Jurkat, Clone E6-1 (cell line): ENCODE measurements at places on chromosomes 7 and 10.

- no peak for DNase-seq
Observed at GRCh38 chr7:28750981-28751380, 207.1 kb downstream of the TRIL start.

DNA sequence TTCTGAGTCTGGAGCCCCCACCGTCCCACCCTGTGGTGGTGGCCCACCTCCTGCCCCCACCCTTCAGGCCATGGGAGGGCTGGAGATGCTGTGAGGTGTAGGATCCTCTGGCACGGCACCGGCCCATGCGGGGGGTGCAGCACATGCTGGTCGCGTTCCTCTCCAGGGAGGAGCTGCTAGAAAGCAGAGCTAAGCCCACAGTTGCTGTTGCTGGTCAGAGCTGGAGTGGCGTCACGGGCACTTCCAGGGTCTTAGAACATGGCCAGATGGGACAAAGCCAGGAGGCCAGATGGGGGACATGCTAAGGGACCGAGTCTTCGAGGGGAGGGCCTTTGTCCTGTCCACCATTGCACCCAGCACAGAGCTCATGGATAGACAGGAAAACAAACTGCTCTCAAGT lies 21.6 kb downstream of the AGAP3 start:
- no peak for DNase-seq

GRCh38 chr7:96045919-96046318 lies 273.6 kb downstream of the DYNC1I1 start:
- DNase-seq: no peak

GRCh38 chr10:64430690-64431323 lies 909.6 kb downstream of the REEP3 start:
- no peak for DNase-seq

GRCh38 chr10:5692461-5693358 lies 8.1 kb downstream of the TASOR2 start:
- DNase-seq: no peak

- DNase-seq: no peak
Observed at GRCh38 chr10:75015442-75015841, 96.0 kb upstream of the SAMD8 start.

DNA sequence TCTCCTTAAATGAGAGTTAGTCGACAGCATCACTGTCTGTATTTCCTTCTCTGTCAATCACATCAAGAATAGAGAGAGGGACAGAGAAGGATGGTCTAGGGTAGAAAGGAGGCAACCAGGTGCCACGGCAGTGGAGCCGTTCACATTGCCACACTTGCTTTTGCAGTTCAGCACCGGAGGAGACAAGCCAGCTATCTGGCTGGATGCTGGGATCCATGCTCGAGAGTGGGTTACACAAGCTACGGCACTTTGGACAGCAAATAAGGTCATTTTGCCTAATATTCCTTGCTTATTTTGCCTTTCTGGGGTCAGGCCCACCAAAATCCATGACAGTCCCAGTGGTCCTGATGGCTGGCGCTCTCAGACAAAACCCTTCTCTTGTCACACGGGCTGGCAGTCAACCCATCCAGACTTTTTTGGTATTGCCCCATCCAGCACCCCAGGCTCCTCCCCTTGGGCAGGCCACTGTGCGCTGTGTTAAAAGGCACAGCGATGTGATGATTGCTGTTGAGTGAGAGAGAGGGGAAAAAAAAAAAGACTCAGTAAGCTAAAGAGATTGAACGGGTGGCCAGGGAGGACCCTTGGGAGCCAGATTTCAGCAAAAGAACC lies 8.4 kb downstream of the CPA2 start:
- DNase-seq: no peak

DNA sequence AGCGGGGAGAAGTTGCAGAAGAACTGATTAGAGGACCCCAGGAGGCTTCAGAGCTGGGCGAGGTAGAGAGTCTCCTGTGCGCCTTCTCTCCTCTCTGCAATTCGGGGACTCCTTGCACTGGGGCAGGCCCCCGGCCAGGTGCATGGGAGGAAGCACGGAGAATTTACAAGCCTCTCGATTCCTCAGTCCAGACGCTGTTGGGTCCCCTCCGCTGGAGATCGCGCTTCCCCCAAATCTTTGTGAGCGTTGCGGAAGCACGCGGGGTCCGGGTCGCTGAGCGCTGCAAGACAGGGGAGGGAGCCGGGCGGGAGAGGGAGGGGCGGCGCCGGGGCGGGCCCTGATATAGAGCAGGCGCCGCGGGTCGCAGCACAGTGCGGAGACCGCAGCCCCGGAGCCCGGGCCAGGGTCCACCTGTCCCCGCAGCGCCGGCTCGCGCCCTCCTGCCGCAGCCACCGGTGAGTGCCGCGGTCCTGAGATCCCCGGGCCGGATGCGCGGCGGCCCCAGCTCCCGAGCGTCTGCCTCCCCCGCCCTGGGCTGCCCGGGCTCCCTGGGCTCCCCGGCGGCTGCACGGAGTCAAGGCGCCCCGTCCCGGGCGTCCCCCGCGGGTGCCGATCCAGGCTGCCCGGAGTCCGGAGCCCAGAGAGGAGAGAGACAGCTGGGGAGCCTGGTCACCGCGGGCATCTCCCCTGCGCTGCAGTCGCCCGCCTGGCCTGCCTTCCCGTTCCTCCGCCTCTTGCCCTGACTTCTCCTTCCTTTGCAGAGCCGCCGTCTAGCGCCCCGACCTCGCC lies at the start of gene PLAU:
TSS of gene PLAU (plus strand) at position 369 of the 789 bp plus-strand sequence. CDS start 424 bp downstream, outside the sequence.
- no peak for DNase-seq

- DNase-seq: no peak
Observed at GRCh38 chr7:36961097-36961496, 236.8 kb upstream of the AOAH start.

DNA sequence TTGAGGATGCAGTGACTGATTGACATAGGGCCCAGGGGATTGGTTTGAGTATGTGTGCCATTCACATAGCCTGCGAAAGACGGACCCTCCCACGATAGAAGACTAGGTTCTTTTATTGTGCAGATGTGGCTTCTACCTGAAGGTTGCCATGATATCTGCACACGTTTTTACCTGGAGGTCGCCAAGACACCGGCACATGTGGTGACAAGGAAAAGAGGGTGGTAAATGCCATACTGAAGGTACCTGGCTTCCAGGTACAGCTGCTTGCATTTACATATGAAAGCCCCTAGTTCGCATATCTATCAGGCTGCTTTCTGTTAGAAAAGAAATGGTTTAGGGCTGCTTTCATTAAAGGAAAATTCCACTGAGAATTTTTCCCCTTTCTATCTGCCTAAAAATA lies 43.6 kb downstream of the ZNF22 start:
- DNase-seq: no peak

DNA sequence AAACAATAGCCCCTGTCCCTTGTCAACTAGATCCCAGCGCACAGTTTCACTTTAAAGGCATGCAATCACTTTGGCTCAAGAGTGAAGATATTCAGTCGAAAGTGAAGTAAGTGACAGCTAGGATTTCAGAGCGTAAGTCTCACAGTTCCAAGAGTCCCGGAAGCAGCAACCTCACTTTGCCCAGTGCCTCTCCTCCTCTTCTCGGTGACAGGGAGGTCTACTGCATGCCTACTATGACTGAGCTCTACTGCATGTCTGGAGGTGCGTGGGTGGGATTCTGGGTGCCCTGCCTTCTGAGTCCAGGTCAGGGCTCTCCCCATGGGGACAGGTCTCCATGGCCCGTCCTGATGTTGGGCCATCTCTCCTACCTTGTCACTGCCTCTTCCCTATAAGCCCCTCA lies 17.0 kb downstream of the PRKCQ start:
- no peak for DNase-seq

- DNase-seq: no peak
Observed at GRCh38 chr7:36710186-36710791, 14.0 kb downstream of the AOAH start.

- no peak for DNase-seq
Observed at GRCh38 chr7:90994121-90994520, 270.1 kb upstream of the FZD1 start.

- DNase-seq: no peak
Observed at GRCh38 chr7:42549866-42550485, 313.0 kb upstream of the GLI3 start.

- no peak for DNase-seq
Observed at GRCh38 chr7:34165927-34166550, 260.7 kb downstream of the BMPER start.

GRCh38 chr10:98916526-98917125 lies 319.0 kb downstream of the HPSE2 start:
- no peak for DNase-seq
